Activated CD4-positive, alpha-beta T cell treated with anti-CD3 and anti-CD28 coated beads for 36 hours (primary cell): ENCODE measurements at places on chromosomes 3 and 15. TPM values are rescaled to one million over a fixed set of nuclear protein-coding genes. Genes with fewer than 3 reads are reported as not detected.

DNA sequence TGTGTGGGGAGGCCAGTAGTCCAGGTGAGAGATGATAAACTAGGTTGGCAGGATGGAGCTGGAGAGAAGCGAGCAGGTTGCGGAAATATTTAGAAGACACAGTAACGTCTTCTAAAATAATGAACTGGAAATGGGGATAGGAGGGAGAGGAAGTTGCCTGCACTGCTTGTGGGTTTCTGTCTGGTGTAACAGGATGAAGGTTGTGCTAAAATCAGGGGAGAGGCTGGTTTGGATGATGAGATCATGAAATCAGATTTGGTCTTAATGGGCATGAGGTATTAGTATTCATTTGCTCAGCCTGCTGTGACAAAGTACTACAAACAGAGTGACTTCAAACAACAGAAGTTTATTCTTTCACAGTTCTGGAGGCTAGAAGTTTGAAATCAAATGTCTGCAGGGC lies 32.1 kb upstream of the TNFAIP8L3 start:
- DNase-seq = no peak

GRCh38 chr3:132253262-132253878 lies 63.8 kb upstream of the ACP3 start:
- peak; percentile 13 for DNase-seq

CLDN18 gene
- total RNA-seq = not detected

GRCh38 chr3:16264174-16264707 lies 502 bp downstream of the DPH3 start:
- DNase-seq = no peak
